ENCODE measurements at places on chromosomes 2 and 18. TPM values are rescaled to one million over a fixed set of nuclear protein-coding genes. Genes with fewer than 3 reads are reported as not detected.
A peak's percentile ranks its signal among the peaks of the same experiment; 100 is the strongest.

DNA sequence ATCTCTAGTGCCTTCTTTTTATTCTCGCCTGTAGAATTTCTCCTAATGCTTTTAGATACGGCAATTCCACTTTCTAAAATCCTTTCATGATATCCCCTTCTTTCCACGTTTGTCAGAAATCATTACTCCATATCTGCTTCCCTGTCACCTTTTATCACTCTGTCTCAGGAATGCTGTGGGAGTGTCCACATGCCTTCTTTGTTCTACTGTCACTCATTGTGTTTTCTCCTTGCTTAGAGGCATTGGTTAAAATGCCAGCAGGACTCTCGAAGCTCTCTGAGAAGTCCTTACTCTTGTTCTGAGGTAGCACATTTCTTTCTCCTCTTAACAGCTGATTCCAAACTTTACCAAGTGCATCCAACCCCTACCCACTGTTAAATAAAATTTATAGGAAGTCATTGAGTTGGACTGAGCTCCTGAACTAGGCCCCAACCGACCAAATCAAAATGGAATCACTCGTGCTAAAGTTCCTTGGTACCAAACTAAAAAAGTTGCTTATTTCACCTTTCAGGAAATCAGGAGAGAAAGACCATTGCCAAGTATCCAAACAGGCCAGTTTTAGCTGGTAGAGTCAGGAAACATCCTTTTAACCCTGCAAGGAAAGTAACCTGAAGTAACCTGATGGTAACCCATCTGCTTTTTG is 10.6 kb upstream of the GALNT5 start:
- DNase-seq, result no peak

- DNase-seq, result peak; percentile 56
Measured at GRCh38 chr2:177772529-177772928, 300.0 kb downstream of the PDE11A start.

- no peak for DNase-seq
Measured at GRCh38 chr2:182910965-182911364, 44.5 kb upstream of the FRZB start.

DNA sequence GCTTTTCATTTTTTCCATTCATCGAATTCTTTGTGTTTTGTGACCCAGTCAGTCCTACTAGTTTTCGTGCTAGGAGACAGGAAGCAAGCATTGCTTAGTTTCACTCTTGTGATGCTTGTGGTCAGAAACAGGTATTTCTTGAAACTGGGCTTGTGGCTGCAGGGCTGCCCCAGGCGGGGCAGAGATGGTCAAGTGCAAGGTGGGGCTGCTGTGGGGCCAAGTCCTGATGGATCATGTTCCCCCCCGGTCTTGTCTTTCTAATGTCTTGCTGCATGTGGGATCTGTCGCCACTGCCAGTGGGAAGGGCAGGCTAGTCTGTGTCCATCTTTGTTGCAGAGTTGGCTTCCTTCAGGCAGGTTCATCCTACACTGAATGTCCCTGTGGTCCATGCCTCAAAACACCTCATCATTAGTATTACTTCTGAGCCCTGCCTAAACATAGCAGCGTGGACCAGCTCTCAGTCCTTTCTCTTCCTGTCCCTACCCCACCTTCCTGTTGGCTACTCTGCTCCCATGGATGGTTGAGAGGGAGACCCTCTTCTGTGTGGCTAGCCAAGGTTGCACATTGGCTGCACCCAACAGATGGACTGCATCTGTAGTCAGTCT is 38.7 kb downstream of the INPP4A start:
- DNase-seq, result no peak

DNA sequence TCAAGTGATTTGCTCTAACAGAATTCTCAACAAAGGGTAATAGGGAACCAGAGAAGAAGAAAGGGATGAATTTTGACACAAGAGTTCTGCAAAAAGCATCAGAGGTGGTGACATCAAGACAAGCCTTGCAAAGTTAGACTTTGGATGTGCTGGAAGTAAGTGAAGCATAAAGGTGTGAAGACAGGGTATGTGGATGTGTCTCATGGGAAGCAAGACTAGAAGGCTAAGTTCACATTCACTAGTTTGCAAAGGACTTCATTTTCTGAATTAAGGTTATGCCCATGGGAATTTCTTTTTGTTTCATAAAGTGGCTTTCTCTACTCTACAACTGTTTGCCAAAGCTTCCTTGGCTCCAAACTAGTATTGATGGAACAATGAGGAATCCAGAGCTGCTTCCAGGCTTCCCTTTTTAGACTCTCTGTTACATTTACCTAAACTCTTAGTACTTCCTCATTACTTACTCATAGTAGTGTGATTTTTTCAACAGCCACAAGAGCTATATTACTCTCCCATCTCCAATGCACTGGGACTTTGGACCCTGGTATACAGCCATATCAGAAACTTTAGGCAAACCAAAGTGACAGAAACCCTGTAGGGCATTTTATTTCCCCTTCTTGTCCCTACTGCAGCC is 21.1 kb upstream of the IHH start:
- peak; percentile 10 for DNase-seq

- peak; percentile 41 for DNase-seq
Measured at GRCh38 chr2:188291142-188291616, 495 bp upstream of the GULP1 start.

- DNase-seq, result no peak
Measured at GRCh38 chr2:130302164-130302886, 40.4 kb upstream of the IMP4 start.

- DNase-seq, result no peak
Measured at GRCh38 chr2:134679745-134680144, 39.1 kb downstream of the TMEM163 start.

- no peak for DNase-seq
Measured at GRCh38 chr18:47909484-47909883, 21.0 kb downstream of the SMAD2 start.

- DNase-seq, result no peak
Measured at GRCh38 chr2:218260166-218260565, 649 bp upstream of the GPBAR1 start.

GRCh38 chr2:174781298-174781697 is 17.0 kb upstream of the CHRNA1 start:
- DNase-seq, result no peak

DNA sequence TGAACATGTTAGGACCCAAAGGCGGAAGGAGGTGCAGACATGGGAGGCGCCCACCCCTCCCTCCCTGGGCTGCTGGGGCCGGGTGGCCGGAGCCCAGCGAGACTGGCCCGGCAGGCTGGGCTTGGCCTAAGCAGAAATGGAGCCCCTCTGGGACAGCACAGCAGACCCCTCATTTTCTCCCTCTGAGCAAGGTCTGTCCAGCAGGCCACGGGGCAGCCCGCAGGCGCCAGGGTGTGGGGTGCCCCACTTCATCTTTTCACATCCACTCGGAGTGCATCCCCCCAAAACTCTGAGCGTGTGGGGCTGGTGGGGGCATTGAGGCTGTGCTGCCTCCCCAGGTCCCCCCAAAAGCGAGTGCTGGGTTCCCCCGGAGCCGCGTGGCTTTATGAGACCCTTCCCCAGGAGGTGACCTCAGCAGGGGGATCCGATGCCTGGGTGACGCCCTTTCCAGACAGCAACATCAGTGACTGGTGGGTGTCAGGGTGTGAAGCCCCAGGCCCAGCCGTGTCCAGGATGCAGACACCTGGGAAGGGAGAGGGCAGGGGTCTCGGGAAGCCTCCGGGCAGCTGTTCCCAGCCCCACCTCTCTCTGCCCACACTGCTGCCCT is 36.7 kb upstream of the GPC1 start:
- no peak for DNase-seq

DNA sequence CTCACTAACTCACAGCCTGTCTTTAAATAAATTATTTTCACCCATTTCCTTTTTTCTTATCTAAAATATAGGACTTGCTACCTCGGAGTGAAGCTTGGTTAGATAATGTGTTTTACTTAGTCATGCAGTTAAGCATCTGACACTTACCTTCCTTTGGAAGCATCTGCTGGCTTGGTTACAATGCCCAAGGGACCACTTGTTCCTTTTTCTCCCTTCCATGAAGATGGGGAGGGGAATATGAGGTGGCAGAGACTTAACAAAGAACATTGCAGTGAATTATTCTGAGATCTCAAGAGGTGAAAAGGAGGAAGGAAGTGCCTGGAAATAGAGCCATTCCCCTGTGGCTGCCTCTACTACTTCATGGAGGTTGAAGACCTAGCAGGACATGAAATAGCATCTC is 145.4 kb upstream of the FOSL2 start:
- no peak for DNase-seq

DNA sequence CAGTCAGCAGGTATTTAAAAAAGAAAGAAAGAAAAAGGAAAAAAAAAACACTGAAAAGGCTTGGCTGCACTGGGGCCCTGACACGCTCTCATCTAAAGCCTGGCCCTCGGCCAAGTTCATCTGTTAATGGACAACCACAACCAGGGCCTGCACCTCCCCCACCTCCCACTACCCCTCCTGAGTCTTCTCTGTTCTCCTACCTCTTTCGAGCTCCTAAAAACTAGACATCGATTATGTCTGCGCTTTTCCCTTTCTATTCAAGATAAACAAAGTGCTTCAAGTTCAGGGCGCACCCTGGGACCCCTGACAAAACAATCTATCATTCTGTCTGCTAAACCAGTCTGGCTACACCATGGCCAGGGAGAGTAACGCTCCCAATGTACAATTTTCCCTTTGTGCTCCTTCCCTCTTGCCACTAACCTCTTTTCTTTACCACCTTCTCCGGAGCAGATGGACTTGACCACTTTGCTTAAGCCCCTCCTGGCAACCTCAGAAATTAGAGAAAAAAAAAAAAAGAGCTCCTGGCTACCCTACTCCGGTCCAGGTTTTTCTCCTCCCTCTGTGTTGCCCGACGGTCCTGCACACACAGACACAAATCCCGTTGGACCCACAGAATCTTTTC is 22.7 kb downstream of the BCL11A start:
- no peak for DNase-seq

The CAB39 gene
- total RNA-seq, result 68.5 TPM

The BMP10 gene
- not detected for total RNA-seq

The CKAP2L gene
- total RNA-seq, result 26.4 TPM

The ANKRD53 gene
- total RNA-seq, result 6.5 TPM

The TLX2 gene
- not detected for total RNA-seq

The LYPD1 gene
- total RNA-seq, result 0.74 TPM

The IL1R2 gene
- total RNA-seq, result 0.57 TPM

The ZNF513 gene
- total RNA-seq, result 7.3 TPM

The TMEM247 gene
- total RNA-seq, result not detected

The ZNF516 gene
- total RNA-seq, result 10.8 TPM

The NT5DC4 gene
- not detected for total RNA-seq

The CYTIP gene
- total RNA-seq, result 0.82 TPM

Data from fibroblast of the aortic adventitia (primary cell).